ENCODE measurements at places on chromosomes 5 and 9. TPM values are rescaled to one million over a fixed set of nuclear protein-coding genes. Genes with fewer than 3 reads are reported as not detected.

The PRR7 gene
- total RNA-seq, result 30.8 TPM

DNA sequence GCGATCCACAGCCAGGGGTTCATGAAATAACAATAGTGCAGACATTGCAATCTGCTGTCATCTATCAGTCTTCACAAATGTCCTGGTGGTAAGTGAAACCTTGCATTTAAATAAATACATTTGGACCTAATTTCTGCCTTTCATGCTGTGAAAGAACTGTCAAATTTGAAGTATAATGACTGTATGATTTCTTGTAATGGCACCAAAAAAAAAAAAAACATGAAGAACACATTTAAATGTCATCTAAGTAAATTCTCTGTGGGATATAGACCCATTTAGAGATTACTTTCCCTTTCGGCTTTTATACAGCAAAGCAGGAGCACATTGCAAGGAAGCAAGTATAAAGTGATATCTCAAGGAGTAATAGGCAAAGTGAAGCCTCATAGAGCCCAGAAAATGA lies 431.5 kb upstream of the SGCD start:
- DNase-seq, result no peak

- DNase-seq, result no peak
Observed at GRCh38 chr5:9927521-9927997, 297.4 kb upstream of the TAS2R1 start.

DNA sequence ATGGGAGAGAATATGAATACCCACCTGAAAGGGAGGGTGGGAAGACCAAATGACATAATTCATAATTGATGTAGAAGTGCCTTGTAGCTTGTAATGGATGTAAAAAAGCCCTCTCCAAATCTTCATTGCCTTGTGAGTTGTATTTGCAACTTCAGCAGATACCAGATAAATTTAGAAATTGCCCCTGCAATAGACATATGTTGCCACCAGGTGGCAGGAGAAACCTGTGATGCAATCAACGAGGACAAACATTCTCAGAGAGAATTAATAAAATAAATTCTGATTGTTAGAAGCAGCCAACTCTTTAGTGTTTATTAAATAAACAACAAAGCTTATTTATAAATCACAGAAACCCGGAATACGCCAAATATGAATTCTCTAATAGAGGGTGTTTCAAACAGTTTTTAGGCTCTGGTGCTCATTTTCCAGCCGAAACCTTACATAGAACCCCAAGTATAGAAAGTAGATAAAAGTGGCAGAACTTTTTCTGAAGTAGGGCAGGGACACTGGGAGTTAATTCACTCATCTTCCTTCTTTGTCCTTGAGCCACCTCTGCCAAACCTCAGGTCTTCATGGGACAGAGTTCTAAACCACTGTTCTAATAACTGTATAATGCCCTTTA lies 147.8 kb downstream of the TMEM38B start:
- DNase-seq, result no peak

- DNase-seq, result no peak
Observed at GRCh38 chr9:95834281-95834907, 41.1 kb upstream of the ERCC6L2 start.

DNA sequence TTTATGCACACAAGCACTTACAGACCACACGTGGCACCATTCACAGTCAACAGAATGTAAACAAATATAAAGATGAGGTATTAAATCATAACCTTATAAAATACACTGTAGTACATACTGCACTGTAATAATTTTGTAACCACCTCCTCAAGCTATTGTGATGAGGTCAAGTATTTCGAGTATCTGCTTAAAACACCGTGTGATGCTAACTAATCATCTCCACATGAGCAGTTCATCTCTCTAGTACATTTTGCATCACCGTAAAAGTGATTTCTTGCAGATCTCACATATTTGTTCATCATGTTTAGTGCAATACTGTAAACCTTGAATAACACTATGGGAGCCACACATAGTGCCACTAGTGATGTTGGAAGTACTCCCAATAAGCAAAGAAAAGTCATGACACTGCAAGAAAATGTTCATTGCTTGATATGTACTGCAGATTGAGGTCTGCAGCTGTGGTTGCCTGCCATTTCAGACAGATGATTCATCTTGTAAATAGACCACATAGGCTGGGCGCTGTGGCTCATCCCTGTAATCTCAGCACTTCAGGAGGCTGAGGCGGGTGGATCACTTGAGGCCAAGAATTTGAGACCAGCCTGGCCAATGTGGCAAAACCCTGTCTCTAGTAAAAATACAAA lies 44.3 kb downstream of the FOXB2 start:
- no peak for DNase-seq

DNA sequence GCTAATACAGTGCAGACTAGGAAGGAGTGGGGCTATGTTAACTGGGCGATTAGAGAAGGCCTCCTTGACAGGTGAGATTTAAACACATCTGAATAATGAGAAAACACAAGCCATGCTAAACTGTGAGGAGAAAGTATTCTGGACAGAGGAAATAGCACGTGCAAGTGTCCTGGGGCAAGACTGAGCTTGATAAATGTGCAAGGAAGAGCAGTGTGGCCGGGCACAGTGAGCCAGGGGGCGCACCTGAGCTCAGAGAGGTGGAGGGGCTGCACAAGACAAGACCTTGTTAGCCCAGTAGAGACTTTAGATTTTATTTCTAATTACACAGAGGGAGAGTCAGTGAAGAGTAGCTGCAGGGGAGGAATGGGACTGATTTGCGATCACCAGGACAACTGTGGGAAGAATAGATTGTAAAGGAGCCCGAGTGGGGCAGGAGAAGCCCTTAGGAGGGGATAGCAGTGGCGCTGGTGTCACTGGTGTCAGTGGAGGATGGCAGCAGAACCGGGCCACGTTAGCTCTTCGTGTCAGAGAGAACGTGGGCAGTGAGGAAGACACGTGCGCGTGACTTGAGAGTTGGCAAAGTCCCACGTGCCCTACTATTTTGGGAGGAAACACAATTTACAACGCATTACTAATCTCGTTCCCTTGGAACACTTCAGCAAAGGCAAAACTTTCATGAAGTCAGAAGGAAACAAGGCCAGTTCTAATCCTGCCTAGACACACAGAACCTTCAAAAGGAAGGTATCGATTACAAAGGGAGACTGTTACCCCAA lies 17.9 kb upstream of the C5orf47 start:
- no peak for DNase-seq

GRCh38 chr5:151115272-151115905 lies 34.6 kb upstream of the TNIP1 start:
- peak; percentile 80 for DNase-seq

GRCh38 chr5:151085517-151086041 lies 4.7 kb upstream of the TNIP1 start:
- DNase-seq, result no peak

Measured in G401 (cell line).